ENCODE measurements at places on chromosomes 12 and 14.

- DNase-seq = no peak
Observed at GRCh38 chr14:74048281-74048680, 29.1 kb downstream of the BBOF1 start.

DNA sequence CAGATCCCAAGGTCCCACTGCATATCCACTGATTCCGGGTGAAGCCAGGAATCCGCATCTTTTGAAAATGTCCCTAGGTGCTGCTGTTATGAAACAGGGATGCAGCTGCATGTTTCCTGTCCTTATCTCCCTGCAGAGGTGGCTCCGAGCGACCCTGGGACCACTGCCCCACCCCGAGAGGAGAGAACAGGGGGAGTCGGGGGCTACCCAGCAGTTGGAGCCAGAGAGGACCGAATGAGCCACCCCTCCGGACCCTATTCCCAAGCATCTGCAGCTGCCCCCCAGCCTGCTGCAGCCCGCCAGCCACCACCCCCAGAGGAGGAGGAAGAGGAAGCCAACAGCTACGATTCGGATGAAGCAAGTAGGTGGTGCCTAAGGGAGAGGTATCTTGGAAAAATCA is 30.3 kb upstream of the OAS1 start:
- no peak for DNase-seq

DNA sequence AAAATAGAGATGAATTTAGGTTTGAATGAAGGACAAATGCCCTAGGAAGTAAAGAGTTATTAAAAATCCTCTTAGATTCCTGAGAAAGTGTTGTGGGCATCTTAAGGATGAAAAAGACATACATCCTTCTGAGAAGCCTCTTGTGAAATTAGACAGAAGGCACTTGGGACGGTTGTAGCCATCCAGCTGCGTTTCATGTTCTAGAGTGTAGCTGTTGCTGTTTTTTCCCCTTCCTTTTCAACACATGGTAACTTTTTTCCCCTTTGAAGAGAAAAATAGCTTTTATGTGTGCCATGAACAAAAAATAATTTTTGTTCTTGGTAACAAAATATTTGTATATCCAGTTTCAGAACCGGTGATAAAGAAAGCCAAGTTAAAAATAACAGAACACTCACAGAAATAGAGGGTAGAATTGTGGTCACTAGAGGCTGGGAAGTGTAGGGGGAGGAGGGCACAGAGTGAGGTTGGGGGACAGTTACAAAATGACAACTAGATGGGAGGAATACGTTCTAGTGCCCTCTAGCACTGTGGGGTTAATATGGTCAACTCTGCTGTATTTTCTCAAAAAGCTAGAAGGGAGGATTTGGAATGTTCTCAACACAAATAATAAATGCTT is 58.4 kb downstream of the PTHLH start:
- no peak for DNase-seq

GRCh38 chr14:20559461-20559904 is 1.4 kb downstream of the RNASE9 start:
- DNase-seq = no peak

- no peak for DNase-seq
Observed at GRCh38 chr14:99530407-99531155, 49.4 kb downstream of the CCNK start.

GRCh38 chr14:67653651-67654280 is 20.7 kb downstream of the VTI1B start:
- no peak for DNase-seq

DNA sequence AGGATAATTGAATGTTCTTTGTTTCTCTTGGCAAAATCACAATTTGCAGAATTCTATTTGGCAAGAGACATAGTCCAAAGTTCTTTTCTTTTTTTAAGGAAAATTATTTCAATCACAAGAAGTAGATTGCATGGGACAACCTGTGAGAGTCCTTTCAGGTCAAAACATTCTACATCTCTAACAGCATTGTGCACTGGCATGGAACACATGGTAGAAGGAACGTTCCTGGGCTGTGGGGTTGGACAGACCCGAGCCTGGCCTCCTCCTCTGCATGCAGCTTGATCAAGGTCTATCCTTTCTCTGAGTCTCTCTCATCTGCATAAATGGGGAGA is 88.6 kb upstream of the CPSF6 start:
- no peak for DNase-seq

DNA sequence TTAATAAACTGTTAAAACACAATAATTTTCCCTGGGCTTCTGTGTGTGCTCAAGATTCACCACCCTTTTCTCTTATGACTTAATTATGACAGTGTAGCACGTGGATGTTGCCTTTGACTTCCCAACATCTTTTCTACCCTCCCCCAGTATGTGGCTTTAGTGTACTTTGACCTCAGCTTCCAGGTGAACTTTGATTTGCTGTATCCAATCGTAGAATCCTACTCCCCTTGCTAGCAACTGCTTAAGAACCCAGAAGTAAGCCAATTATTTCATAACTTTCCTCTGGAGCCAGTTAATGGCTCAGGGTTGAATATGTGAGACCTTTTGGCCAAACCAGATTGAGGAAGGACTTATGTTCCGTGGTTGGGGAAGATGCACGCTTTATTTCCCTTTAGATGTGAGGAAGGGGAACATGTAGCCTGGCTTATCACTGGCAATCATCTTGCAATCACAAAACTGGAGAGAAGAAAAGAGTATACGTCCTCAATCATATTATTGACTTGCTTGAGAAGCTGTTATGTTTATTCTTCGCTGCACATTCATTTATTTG is 259.6 kb upstream of the ATP2B1 start:
- DNase-seq = no peak

DNA sequence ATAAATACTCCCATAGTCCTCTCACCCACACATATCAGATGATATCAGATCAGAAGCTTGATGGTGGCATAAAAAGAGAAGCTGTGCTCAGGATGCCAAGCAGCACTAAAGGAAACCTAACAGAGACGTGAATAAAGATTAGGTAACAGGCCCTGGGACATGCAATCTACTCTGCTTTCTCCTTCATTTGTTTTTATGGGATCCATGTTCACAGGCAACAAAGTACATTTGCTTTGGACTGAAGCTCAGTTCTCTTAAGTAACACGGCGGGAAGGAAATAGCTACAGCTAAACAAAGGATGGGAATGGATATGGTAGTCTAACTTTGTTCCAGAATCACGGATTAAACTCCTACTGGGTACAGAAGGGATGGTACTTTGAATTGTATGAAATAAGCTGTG is 119.5 kb downstream of the TTC7B start:
- DNase-seq = no peak

GRCh38 chr12:46472893-46473633 is 100.5 kb upstream of the SLC38A2 start:
- no peak for DNase-seq

- no peak for DNase-seq
Observed at GRCh38 chr14:50920482-50921230, 23.6 kb downstream of the PYGL start.

DNA sequence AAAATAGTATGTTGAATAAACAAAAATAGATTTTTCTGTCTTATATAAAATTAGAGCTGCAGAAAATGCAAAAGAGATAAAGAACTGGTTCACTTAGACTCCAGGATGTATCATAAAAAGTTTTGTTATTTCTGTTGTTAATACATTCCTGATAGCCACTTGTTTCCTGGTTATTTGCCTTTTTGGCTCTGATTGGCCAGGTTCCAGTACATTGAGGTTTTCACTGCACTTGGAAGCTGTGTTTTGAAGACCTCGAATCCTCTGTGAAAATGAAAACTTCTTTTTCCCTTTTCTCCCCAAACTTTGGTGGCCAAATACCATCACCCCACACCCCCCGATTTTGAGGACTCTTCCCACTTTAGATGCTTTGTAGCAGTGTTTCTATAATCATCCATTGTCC is 525.3 kb downstream of the MED13L start:
- DNase-seq = no peak

DNA sequence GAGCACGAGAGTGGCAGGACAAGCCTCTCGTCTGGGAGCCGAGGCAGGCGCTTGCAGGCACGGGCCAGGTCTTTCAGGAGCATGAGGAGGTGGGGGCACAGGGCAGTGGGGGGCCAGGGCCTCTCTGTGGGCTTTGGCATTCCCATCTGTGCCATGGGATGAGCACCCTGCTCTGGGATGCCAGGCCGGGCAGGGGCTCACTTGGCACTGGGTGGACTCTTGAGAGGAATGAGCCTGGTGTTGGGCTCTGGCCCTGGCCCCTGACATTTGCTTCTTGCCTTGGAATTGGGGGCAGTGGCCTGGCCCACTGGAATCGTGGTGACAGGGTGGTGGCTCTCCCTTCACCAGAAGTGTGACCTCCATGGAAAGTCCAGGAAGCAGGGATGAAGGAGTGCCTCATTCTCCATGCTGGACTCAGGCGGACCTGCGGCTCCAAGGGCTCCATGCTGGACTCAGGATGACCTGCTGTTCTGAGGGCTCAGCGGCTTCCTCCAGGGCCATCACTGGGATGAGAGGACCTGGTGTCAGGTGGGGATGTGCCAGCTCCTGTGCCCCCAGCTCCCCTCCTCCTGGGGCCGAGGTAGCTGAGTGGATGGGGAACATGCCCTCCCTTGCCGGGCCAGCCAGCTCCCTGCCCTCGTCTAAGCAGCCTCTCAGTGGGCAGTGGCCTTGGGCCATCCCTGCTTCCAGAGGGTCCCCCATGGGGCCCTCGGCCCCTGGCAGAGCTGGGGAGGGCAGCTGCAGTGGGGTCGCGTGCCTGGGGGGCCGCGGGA is 220.3 kb downstream of the KIF26A start:
- DNase-seq = no peak

DNA sequence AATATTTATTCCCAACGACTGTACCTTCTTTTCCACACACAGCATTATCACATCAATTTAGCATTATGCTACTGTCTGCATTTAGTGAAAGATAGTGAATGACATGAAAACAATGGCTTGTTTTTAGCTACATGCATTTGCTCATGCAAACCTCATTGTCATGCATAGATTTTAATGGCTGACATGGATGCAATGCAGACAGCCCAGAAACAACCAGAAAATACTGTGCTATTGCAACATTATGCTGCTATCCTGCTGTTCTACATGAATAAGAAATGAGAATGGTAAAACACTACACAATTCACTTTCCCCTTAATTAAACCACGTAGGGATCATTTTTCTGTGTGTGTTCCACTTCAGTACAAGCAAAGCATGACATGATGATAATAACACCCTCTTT is 90.8 kb downstream of the LIN7A start:
- DNase-seq = peak; percentile 50

DNA sequence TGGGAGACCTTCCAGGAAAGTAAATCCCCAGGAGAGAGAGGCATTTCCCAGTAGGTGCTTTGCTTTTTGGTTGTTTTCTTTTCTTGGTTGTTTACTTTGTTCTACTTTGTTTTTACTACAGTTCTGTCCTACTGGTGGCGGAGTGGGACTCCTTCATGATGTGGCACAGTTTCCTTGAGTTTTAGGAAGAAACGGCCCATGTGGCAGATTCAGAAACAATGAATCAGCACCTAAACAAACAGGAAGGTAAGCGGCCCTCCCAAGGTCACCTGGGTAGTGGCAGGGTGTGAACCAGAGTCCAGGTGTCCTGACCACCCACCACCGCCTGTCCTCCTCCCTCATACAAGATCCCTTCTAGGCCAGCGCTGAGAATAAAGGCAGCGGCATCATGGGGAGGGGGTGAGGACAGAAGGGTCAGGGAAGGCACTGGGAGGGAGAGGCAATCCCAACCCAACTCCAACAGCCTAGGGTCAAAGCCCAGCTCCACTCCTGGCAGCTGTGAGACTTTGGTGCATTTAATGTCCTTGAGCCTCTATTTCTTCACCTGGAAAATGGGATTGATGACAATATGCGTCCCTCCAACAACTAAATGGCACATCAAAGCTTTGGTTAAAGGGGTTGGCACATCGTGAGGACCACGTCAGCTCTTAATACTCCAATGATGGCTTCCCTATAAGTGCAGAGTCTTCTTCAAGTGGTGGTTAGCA is 111.5 kb upstream of the BCL2L14 start:
- no peak for DNase-seq

- no peak for DNase-seq
Observed at GRCh38 chr12:97752129-97752528, 289.5 kb downstream of the RMST start.

DNA sequence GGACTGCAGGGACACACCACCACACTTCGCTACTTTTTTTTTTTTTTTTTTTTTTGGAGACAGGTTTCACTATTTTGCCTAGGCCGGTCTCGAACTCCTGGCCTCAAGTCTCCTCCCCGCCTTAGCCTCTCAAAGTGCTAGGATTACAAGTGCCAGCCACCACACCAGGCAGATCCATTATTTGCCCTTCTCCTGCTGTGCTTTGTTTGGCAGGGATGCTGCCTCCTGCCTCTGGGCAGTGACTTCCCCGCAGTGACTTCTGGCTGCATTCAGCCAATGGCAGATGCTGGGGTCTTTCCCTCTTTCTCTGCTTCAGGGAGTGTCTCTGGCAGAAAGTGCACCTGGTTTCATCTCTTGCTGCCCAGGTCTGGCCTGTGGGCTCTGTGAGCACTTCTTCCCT is 6.7 kb upstream of the MORN3 start:
- DNase-seq = no peak

DNA sequence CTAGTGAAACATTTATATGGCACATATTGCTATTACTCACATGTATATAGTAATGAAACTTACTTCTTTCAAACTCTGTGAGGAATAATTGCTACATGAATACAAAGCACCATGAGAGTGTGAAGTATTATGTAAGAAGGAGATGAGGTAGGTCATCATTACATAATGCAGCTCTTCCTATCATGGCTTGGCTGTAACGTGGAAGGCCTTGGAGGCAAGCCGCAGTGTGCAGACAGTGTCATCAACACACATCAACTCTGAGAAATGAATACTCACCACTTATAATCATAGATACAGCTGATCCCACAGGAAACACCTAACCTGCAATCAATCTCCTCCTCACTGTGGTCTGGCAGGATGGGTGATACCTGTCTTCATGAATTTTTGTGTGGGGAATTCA is 49.9 kb upstream of the CCDC91 start:
- DNase-seq = no peak

- DNase-seq = no peak
Observed at GRCh38 chr14:48914382-48914781, 671.8 kb downstream of the RPS29 start.

- no peak for DNase-seq
Observed at GRCh38 chr14:99548255-99548654, 55.8 kb downstream of the CCDC85C start.

GRCh38 chr14:22379727-22380126 is 209.3 kb downstream of the DAD1 start:
- no peak for DNase-seq

- DNase-seq = no peak
Observed at GRCh38 chr14:95294834-95295599, 24.7 kb downstream of the CLMN start.
